ENCODE measurements at places on chromosomes 3 and 15. TPM values are rescaled to one million over a fixed set of nuclear protein-coding genes. Genes with fewer than 3 reads are reported as not detected.

GRCh38 chr3:192795021-192795420, 67.7 kb upstream of the FGF12 start:
- DNase-seq = no peak
- H3K27me3 ChIP-seq = no peaks in the 10 kb centered on the region
- H3K27ac ChIP-seq = no peak overlapping the region
- no peaks in the 10 kb centered on the region for H3K4me1 ChIP-seq
- H3K4me3 ChIP-seq = no peak overlapping the region

Gene KLHL40
- polyA plus RNA-seq = not detected

DNA sequence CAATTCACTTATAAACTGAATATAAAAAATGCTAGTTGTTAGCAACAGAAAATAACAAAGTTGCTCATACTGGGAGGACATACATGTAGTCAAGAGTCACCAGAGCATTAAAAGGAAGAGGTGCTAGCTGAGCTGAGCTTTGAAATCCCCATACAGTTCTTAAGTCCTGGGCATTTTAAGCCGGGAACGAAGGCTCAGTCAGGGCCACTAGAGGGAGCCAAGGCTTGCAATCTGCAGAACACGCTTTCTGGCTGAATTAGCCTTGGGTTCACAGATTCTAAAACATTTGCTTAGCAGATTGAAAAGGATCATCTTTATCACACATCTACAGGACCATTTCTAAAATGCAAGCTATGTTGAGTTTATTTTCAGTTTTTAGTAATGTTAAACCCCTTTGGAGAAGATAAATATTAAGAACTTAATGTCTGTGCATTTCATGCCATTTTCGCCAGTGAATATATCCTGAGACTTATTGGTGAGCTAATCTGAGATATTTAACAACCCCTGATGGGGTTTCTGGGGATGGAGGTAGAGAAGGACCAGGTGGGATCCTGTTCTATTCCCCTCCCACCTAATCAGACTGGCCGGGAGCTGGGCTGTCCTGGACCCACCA, 26.3 kb upstream of the MNS1 start:
- no peaks in the 10 kb centered on the region for H3K36me3 ChIP-seq
- no peaks in the 10 kb centered on the region for H3K4me1 ChIP-seq
- H3K27me3 ChIP-seq = no peaks in the 10 kb centered on the region
- H3K4me3 ChIP-seq = no peak overlapping the region
- H3K27ac ChIP-seq = no peak overlapping the region

GRCh38 chr3:67244130-67244529, 246.0 kb downstream of the KBTBD8 start:
- no peaks in the 10 kb centered on the region for H3K4me1 ChIP-seq
- no peak overlapping the region for H3K4me3 ChIP-seq
- DNase-seq = no peak
- no peak overlapping the region for H3K27ac ChIP-seq
- no peaks in the 10 kb centered on the region for H3K36me3 ChIP-seq
- H3K27me3 ChIP-seq = no peaks in the 10 kb centered on the region

Gene LMAN1L
- 0.88 TPM for polyA plus RNA-seq

Measured in adrenal gland (tissue), 19 donors.